ENCODE measurements at places on chromosomes 13 and 19. TPM values are rescaled to one million over a fixed set of nuclear protein-coding genes. Genes with fewer than 3 reads are reported as not detected.
A peak's percentile ranks its signal among the peaks of the same experiment; 100 is the strongest.

GRCh38 chr13:41915081-41915480, 45.8 kb downstream of the VWA8 start:
- DNase-seq = peak; percentile 30

- peak; percentile 92 for DNase-seq
Observed at GRCh38 chr13:30895773-30896172, 10.3 kb upstream of the MEDAG start.

Gene ATP4B
- polyA plus RNA-seq = not detected

Gene CRX
- not detected for polyA plus RNA-seq

Gene HOMER3
- 67.9 TPM for polyA plus RNA-seq

Gene FUT6
- polyA plus RNA-seq = not detected
